ENCODE measurements at places on chromosomes 3 and 15.

DNA sequence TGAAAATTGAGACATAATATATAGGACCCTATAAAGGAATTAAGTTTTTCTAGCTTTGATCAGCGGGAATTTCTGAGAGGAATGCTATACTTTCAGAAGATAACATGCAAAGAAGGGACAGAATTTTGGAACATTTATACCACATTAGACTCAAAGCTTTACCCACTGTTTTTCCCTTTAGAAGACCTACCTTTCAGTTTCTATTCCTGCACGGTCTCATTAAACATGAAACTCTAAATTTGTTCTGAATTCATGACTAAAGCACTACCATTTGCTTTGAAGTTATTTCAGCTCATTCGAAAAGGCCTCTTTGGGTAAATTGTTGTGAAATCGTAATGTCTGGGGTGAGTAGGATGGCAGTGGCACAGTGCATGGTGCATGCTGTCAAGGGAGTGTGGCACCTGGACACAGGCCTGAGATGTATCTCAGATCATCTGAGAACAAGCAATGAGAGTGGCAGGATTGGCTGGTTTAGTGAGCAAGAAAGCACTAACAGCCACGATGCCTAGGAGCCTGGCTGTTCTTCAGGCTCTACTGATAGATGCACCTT is 42.5 kb downstream of the CHCHD4 start:
- DNase-seq: no peak

- DNase-seq: no peak
Measured at GRCh38 chr15:61253186-61253585, 24.1 kb upstream of the RORA start.

- no peak for DNase-seq
Measured at GRCh38 chr3:155190691-155191090, 102.8 kb downstream of the STRIT1 start.

DNA sequence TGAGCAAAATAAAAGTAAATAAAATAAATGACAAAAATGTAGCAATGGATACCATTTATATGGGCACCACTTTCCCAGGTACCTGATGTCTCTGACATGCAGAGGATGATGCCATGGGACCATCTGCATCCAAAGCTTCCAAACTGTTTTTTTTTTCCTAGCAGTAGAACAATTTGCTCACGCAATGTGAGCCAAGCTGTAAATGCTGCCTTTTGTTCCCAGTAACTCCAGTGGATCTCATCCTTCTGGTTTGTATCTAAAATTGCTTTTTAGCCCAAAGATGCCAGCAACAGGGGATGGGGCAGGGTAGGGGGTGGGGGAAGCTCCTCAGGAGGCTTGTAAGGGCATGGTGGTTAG is 32.7 kb downstream of the SLC12A8 start:
- no peak for DNase-seq

GRCh38 chr15:33671456-33671855 is 296.8 kb upstream of the CHRM5 start:
- DNase-seq: no peak

- no peak for DNase-seq
Measured at GRCh38 chr15:81666839-81667238, 292.8 kb upstream of the TMC3 start.

- no peak for DNase-seq
Measured at GRCh38 chr3:110344897-110345767, 726.5 kb upstream of the NECTIN3 start.

DNA sequence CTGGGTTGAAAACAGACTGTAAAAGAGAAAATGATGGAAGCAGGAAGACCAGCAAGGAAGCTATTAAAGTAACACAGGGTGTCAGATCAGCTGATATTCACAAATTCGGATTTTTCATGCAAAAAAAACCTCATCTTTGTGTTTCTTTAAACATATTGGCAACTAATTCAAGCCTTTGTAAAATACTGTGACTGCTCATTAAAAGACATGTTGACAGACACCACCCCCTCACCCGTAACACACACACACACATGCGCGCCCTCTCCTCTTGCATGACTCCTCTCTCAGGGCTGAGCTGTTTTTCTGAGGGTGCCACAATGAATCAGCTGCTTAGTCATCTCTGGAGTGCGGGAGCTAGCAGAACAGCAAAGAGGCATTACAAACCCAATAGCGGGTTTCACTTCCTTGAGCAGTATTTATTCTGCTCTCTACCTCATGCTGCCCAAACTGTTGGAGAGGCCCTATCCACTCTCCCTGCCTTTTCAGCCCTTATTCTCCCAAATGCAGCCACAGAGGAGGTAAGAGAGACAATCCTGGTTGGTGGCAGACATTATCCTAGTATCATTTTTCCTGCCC is 35.8 kb upstream of the CCDC80 start:
- DNase-seq: no peak

DNA sequence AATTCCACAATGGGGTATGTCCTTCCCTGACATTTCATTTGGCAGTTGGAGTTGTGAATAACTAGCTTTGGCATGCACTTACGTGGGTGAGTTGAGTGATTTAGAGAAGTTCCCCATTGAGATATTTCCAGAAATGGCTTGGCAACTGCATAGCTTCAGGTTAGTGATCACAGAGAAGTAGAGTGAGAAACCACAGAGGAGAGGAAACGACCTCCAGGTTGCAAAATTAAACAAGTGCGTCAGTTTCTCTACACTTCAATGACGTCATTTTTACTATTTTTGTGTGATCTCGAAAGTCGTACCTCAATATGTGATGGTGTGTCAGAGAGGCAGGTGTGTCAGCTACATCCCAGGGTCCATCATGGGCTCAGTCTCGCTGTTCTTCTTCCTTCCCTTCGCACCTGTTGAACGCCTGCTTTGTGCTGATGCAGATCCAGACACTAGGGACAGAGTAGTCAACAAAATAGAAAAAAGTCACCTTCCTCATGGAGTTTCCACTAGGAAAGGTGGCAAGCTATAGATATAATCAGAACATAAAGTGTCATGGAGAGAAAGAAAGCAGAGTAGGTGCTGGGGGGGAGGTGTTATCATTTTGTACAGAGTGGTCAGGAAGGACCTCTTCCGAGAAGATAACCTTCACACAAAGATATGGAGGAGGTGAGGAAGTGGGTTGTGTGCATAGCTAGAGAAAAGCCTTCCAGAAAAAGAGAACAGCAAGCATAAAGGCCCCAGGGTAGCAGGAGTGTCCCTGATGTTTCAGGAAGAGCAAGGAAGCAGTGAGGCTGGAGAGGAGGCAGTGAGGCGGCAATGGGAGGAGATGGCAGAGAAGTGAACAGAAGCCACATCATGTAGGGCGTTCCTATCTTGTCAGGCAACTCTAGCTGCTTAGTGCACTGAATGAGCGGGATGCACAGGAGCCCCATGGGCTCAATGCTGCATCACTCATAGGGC is 75.6 kb downstream of the MCTP2 start:
- no peak for DNase-seq

DNA sequence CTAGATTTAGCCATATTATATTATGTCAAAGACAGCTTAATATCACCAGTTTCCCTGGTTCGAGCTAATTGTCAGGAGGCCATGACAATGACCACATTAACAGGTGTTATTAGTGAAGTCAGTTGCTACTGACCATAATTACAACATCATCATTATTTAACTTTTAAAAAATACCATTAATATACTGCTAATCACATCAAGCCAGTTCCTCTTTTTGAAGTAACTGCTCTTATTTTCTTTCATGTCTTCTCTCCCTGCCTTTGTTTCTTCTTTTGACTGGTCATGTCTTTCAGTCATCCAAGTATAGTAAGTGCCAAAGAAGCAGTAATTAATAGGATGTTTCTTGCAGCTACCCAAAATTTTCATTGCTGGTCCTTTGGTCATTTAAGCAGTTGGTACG is 61.6 kb downstream of the CMSS1 start:
- no peak for DNase-seq

DNA sequence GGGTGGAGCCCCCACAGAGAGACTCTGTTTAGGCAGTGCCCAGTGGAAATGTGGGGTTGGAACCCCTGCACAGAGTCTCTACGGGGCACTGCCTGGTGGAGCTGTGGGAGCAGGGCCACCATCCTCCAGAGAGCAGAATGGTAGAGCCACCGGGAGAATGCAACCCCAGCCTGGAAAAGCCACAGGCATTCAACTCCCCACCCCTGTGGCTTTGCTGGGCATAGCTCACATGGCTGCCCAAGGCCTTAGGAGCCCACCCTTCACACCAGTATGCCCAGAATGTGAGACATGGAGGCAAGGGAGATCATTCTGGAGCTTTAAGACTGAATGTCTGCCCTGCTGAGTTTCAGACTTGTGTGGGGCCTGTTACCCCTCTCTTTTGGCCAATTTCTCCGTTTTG is 19.0 kb upstream of the CHCHD6 start:
- DNase-seq: no peak

DNA sequence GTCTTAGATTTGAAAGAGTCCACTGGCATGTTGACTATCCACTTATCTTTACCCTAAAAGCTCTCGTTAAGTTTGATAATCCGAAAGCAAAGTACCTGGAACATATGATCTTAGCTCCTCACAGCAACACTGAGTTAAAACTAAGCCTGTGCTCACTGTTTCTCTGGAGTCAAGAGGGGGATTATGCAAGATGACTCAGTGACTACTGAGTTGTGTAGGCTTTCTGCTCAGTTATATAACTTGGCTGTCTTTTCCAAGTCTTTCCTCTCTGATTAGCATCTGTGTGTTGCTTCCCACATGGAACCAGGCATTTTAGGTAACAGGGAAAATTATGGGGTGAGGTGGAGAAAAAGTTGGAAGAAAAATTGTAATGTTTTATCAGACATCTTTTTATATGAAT is 31.2 kb upstream of the MYO5C start:
- DNase-seq: no peak

DNA sequence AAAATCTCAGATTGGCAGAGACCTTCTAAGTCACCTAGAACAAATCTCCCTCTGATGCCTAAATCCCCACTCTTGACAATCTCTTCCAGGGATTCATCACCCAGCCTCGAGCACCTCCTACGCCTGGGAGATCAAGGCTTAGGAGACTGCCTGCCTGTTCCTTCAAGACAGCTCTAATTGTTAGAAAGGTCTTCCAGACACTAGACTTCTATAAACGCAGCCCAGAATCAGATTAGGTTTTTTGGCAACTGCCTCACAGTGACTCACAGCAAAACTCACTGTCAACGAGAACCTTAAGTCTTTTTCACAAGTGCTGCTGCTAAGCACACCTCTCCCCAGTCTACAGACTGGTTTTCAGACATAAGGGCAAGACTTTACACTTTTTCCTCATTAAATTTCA is 23.1 kb downstream of the SRGAP3 start:
- no peak for DNase-seq

DNA sequence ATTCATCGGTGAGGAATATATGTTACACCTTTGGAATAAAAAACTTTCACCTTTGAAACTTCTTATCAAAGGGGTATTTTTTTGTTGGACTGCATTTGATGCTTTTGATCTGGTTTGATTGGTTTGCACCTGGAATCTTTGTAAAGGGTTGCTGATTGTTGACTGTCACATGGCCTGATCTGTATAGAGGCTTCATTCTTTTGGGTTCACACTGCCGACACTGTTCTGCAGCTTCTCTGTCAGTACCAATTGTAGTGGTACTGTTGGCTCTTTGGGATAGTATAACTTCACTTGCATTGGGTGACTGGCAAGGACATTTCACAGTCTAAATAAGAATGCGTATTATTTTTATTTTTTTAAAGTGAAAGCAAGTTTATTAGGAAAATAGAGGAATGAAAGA is 155.7 kb downstream of the DOCK3 start:
- no peak for DNase-seq

DNA sequence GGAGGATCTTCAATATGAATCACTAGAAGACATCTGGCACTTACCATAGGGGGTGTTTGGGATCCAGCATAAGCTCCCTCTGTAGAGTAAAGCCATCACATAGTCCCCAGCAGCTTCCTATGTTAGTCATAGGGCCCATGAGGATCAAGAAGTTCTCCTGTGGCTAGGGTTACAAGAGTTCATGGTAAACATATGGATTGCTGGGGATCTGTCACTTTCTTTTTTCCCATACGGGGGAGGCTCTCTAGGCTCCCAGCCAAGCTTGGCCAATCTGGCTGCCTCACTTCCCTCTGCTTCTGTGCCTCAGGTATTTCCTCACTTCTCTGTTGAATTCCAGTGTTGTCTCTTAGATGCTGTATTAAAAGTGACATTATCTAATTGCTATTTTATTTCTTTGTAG is 597.9 kb downstream of the PDCD6IP start:
- DNase-seq: no peak

DNA sequence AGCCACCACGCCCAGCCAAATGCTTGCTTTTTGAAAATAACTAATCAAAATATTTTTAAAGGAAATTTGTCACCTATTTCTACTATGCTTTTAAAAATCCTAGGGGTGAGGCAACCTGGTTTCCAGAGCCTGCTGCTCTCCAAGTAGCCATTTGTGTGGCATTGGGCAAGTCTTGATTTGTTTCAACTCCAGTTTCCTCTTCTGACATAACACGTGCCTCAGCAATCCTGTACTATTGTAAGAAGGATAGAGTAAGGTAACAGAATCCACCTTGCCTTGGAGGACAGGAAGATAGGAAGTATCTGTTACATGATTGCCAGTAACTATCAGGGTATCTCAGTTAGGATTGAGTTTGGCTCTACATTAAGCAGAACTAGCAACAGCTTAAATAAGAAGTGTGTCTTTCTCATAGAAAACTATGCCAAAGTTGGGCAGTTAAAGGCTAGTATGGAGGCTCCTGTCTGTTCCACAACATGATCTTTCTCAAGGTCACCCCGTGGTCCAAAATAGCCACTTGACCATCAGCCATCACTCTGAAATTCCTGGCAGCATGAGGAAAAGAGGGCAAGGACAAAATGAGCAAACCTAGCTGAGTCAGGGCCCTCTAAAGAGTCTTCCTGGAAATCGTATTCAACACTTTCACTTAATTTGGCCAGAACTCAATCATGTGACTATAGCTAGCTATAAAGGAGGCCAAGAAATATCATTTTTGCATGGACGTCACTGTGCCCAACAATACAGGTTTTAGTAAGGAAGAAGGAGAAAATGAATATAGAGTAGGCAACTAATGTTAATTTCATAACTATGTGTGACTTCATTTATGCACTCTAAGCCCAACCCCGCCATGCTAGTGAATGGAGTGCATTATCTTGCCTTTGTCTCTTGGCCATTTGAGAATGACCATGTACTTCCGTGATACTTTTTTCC is 66.1 kb downstream of the HMG20A start:
- DNase-seq: no peak
